ENCODE measurements at places on chromosomes 3 and 15.

GRCh38 chr3:84959470-84960271 lies 882 bp downstream of the CADM2 start:
- DNase-seq: no peak

- DNase-seq: no peak
These were observed 34.3 kb upstream of the RAD51 start for GRCh38 chr15:40660686-40661085.

DNA sequence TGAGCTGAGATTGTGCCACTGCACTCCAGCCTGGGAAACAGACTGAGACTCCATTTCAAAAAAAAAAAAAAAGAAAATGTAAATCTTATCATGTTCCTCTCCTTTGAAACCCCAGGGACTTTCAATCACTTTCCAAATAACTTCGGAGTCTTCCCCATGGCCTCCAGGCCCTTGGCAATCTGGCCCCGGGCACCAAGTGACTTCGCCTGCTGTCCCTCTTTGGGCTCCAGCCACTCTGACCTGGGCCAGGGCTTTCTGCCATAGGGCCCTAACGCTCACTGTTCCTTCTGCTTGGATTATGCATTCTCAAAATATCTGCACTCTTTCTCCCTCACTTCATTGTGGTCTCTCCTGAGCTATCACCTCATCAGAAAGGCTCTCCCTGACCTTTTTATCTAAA lies 260.9 kb downstream of the KLF13 start:
- DNase-seq: no peak

- no peak for DNase-seq
These were observed 788.7 kb downstream of the OTOL1 start for GRCh38 chr3:162285259-162285658.

DNA sequence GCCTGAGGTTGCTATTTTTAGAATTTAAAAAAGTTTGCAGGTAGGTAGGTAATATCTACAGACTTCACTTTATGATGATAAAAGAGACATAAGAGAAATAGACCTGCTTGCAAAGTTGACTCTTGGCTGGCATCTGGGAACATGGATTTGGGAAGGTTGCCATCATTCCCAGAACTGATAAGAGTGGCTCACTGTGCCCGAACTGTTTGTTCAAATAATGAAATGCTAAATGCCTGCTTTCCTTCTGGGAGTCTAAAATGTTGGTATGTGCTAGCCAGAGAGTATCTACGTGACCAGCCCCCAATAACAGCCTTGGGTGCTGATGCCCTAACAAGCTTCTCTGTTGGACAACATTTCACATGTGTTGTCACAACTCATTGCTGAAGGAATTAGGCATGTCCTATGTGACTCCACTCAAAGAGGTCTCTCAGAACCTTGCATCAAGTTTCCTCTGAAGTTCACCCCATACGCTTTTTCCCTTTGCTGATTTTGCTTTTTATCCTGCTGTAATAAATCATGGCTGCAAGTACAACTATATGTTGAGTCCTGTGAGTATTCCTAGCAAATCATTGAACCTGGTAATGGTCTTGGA lies 95.5 kb downstream of the FHIT start:
- DNase-seq: no peak

- no peak for DNase-seq
These were observed 245.3 kb downstream of the BBX start for GRCh38 chr3:107767897-107768605.

GRCh38 chr3:72533591-72534473 lies 314.4 kb downstream of the SHQ1 start:
- no peak for DNase-seq

DNA sequence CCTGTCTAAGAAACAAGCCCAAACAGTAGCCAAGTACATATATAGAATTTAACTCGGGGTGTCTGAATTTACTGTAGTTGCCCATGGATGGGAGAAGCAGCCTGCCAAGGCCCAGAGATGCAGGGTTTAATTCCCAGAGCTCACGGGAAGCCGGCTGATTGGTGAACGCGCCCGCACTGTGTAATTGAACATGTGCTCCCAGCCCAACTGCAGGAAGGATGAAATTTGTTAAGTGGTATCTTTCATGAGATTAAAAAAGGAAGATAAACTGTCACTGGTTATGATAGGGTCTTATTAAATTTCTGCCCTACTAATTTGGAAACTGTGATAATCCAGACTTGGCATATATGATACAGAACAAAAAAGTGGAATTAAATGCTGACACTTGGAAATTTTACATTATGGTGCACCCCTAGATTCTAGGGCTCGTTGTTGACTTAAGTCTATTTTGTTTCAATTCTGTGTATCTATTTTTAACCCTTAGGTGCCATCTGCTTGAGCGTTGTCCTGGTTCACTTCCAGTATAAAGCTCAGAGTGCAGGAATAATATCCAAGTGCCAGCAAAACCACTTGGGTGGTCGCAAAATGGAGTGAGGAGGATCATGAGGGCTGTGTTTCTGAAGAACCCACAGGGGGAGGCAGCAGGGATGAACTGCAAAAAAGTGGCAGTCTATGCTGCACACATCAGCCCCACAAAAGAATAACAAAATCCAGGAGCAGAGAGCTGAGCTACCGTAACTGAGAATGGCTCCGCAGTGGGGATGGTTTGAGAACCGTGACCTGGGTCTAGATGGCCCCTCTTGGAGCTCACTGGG lies 13.8 kb upstream of the TMC3 start:
- no peak for DNase-seq

GRCh38 chr3:17129556-17129955 lies 244.8 kb downstream of the PLCL2 start:
- DNase-seq: no peak

- no peak for DNase-seq
These were observed 26.2 kb upstream of the ZNF770 start for GRCh38 chr15:35014241-35014640.

- DNase-seq: no peak
These were observed 49.7 kb downstream of the CCK start for GRCh38 chr3:42216302-42216701.

DNA sequence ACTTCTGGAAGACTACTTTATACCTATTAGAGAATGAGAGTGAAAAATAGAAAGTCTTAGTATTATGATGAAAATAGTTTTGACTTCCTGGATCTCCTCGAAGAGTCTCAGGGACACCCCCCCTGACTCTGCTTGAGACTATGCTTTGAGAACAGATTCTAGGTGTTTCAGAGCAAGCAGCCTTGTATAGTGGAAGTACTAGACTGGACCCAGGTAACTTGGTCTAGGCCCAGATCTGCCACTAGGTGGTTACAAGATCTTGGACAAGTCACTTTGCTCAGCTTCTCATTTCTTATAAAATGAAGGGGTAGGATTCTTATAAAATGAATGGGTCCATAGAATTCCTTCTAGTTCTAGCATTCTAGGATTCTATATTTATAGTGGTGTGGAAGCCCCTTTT lies 9.1 kb downstream of the ABHD5 start:
- no peak for DNase-seq

GRCh38 chr15:88627463-88627862 lies 6.3 kb downstream of the AEN start:
- peak; percentile 87 for DNase-seq

DNA sequence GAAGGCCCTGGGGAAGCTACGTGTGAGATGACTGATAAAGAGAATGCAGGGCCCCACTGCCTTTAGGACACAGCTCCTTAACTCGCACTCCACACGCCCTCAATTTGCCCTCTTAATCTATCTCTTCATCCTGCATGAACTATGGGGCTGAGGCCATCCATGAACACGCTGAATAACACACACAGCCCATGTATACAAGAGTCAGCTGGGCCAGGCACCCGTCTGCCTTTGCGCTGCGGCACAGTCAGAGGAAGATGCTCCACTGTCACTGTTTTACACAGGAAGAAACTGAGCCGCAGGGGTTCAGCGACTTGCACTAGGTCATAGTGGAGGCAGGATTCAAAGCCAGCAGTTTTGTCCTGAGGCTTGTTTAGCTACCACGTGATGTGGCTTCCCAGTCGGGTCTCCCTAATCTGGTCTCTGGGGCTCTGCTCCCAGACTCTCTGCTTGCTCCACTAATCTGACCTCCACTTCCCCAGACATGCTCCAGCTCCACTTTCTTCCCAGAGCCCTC lies 43.9 kb downstream of the TLE3 start:
- no peak for DNase-seq

Data from CD4-positive, alpha-beta T cell treated with Interleukin-1 beta for 1 hour (primary cell).